ENCODE measurements at places on chromosomes 3 and 15.

DNA sequence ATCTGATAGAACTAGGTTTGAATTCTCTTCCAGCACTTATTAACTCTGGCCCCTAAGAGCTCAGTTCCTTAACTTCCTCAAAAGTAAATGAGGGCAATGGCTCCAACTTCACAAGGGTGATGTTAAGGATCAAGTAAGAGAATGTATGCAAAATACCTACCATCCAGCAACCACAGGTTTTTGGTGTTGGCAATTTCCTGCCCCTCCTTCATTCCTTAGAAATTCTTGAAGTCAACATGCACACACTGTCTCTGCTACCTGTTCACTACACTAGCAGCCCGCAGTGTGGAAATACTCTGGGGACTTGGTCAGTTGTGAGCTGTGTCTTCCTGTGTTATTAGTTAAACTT, 5.0 kb downstream of the ZBED2 start:
- no peak overlapping the region for H3K27ac ChIP-seq
- no peak for DNase-seq
- no peaks in the 10 kb centered on the region for H3K36me3 ChIP-seq
- H3K4me1 ChIP-seq, result no peaks in the 10 kb centered on the region

GRCh38 chr15:41996921-41997592, 23.8 kb downstream of the PLA2G4E start:
- H3K27me3 ChIP-seq, result no peaks in the 10 kb centered on the region
- no peak for DNase-seq
- H3K27ac ChIP-seq, result no peak overlapping the region
- no peaks in the 10 kb centered on the region for H3K36me3 ChIP-seq

DNA sequence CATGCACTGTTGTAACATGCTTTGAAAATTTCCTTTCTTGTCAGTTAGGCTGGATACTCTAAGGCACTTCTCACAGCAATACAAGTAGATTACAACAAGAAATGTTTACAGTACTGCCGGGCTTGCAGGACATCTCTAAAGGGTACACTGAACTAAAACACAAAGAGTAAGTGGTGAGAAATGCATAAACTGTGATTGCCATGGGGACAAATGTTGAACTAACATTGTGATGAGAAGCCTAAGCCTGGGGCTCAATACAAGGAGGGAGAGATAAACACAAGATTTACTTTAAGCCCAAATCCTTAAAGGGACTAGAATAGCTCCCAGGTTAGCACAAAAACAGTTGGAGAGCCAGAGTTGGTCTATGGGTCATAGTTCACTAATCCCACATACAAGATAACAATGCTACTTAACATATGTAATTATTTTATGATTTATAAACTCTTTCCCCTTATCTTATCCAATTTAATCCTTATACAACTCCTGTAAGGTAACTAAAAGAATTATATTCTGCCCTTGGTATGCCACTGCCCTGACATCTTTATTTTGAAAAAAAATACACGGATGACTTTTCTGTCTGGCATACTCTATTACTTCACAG, 126.9 kb downstream of the THRB start:
- no peaks in the 10 kb centered on the region for H3K36me3 ChIP-seq
- no peaks in the 10 kb centered on the region for H3K27me3 ChIP-seq
- H3K4me1 ChIP-seq, result no peaks in the 10 kb centered on the region
- no peak for DNase-seq
- H3K27ac ChIP-seq, result no peak overlapping the region

GRCh38 chr3:13501056-13501455, 20.9 kb downstream of the HDAC11 start:
- H3K27me3 ChIP-seq, result no peaks in the 10 kb centered on the region
- peaks cover 20% of the 10 kb centered on the region for H3K4me1 ChIP-seq
- H3K27ac ChIP-seq, result no peak overlapping the region
- no peak overlapping the region for H3K4me3 ChIP-seq
- no peaks in the 10 kb centered on the region for H3K36me3 ChIP-seq

- H3K27ac ChIP-seq, result no peak overlapping the region
- no peaks in the 10 kb centered on the region for H3K36me3 ChIP-seq
- H3K4me1 ChIP-seq, result no peaks in the 10 kb centered on the region
- DNase-seq, result no peak
- H3K27me3 ChIP-seq, result no peaks in the 10 kb centered on the region
Measured at GRCh38 chr15:50128266-50128665, 9.2 kb upstream of the ATP8B4 start.

DNA sequence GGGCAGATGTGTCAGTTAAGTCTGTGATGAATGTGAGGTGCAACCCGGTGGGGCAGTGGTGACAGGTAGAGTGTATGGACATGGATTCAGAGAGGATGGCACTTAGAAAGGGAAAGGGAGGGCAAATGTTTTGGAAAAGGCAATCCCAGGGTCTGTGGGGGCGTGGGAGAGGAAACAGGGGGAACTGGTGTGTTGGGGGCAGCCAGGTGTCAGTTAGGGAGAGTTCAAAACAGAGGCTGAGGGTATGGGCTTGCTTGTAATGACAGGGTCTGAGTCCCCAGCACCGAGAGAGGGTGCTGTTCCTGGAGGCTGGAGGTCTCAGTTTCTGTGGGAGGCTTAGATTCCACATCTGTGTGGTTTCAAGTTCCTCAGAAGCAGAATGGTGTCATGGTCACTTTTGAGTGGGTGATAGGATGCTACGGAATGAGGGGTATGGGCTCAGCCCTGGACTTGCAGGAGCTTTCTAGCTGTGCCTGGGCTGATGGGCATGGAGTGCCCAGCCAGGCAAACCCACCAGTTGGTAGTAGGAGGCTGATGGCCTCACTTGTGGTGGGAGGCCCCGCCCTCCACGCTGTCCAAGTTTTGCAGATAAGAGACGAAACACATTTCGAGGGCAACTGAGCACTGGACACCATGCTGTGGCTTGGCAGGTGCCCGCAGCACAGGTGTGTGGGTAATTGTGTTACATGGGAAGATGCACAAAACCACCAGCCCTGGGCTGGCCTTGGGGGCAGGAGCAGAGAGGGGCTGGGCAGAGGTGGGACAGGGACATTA, 209.4 kb downstream of the RPLP1 start:
- peaks cover 4% of the 10 kb centered on the region for H3K27me3 ChIP-seq

DNA sequence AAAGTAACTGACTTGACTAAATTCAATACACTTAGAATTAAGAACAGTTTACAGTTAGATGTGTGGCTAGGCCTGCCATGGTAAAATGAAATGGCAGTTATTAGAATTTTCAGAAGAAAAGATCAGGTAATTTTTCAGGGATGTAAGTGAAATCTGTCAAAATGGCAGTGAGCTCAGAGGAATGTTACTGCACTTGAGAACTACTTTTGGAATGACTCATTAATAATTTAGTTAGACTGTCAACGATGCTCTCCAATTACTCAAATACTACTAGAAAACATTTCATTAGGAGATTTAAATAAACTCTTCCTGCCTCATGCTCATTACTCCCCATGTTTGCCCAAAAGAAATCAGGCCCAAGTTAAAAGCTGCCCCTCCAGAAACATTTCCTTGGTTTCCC, 84.4 kb downstream of the RFTN1 start:
- no peak overlapping the region for H3K4me3 ChIP-seq
- no peaks in the 10 kb centered on the region for H3K4me1 ChIP-seq
- H3K27ac ChIP-seq, result no peak overlapping the region
- no peak for DNase-seq

- no peaks in the 10 kb centered on the region for H3K4me1 ChIP-seq
- H3K36me3 ChIP-seq, result no peaks in the 10 kb centered on the region
- no peak overlapping the region for H3K4me3 ChIP-seq
- no peak overlapping the region for H3K27ac ChIP-seq
- peaks cover 29% of the 10 kb centered on the region for H3K27me3 ChIP-seq
Measured at GRCh38 chr3:45773714-45774449, 22.5 kb downstream of the SLC6A20 start.
